ENCODE measurements at places on chromosomes 4 and X. TPM values are rescaled to one million over a fixed set of nuclear protein-coding genes. Genes with fewer than 3 reads are reported as not detected.

Gene APOO
- 1.5 TPM for total RNA-seq

- no peaks in the 10 kb centered on the region for H3K27me3 ChIP-seq
- H3K4me3 ChIP-seq = no peak overlapping the region
- H3K4me1 ChIP-seq = no peaks in the 10 kb centered on the region
- H3K27ac ChIP-seq = no peak overlapping the region
- H3K36me3 ChIP-seq = no peaks in the 10 kb centered on the region
Measured at GRCh38 chrX:128106630-128107029, 54.4 kb upstream of the ACTRT1 start.

Gene C4orf50
- total RNA-seq = 0.14 TPM

DNA sequence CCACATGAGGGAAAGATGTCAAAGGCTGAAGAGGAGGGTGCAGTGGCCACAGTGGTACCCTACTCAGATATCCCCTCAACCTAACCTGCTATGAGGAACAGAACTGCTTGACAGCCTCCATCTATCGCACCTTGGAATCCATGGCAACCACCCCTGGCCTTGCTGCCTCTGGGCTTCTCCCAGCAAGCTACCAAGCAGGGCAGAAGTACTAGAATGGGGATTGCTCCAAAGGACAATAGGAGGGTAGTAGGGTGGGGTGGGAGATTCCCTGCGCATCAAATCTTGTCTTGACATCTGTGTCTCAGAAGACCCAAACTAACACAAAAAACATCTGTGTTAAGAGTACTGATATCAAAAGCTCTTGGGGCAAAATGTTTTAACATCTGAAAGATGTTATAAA, 118.2 kb downstream of the FBXW7 start:
- H3K36me3 ChIP-seq = no peaks in the 10 kb centered on the region
- no peak overlapping the region for H3K27ac ChIP-seq
- no peak overlapping the region for H3K4me3 ChIP-seq
- DNase-seq = no peak

DNA sequence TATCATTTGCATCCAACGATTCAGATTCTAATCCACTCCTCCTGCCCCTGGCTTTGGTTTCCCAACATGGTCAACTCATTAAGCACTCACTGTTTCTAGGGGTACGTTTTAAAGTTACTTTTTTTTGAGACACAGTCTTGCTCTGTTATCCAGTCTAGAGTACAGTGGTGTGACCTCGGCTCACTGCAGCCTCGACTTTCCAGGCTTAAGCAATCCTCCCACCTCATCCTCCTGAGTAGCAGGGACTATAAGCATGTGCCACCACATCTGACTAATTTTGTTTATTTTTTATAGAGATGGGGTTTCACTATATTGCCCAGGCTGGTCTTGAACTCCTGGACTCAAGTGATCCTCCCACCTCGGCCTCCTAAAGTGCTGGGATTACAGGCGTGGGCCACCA, 48.9 kb downstream of the TMEM156 start:
- H3K27ac ChIP-seq = no peak overlapping the region
- no peak for DNase-seq
- no peaks in the 10 kb centered on the region for H3K36me3 ChIP-seq
- H3K27me3 ChIP-seq = no peaks in the 10 kb centered on the region
- no peaks in the 10 kb centered on the region for H3K4me1 ChIP-seq

DNA sequence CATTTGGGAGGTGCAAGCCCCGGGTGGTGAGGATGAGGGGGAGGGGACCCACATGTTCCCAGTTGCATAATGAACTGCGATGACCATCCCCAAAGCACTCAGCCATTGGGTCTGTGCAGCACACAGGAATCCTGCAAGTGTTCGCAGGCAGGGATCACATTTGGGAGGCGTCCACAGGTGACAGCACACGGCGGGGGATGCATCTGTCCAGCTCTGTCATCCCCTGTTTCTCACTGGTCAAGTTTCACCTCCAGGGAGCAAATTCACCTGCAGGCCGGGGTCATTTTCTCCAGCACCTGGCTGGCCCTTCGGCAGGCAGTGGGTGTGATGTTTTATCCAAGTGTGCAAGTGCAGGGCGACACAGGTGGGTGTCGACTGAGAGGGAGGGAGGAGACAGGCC, 33.3 kb upstream of the SORCS2 start:
- no peaks in the 10 kb centered on the region for H3K27me3 ChIP-seq
- no peak overlapping the region for H3K4me3 ChIP-seq
- H3K27ac ChIP-seq = no peak overlapping the region
- H3K4me1 ChIP-seq = no peaks in the 10 kb centered on the region

DNA sequence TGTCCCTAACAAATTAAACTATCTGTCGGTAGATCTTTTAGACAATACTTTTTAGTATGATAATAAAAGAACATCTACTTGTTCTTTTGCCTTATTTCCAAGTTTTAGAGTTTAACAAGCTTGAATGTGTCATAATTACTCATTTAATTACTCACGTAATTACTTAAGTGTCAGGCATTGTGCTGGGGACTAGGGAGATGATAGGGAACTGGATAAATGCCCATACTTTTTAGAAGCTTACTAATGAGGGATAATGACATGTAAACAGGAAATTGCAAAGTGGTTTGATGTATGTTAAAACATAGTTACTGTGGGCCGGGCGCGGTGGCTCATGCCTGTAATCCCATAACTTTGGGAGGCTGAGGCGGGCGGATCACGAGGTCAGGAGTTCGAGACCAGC, 158.3 kb downstream of the DMD start:
- H3K4me3 ChIP-seq = no peak overlapping the region
- H3K4me1 ChIP-seq = peaks cover 9% of the 10 kb centered on the region
- no peak for DNase-seq
- no peak overlapping the region for H3K27ac ChIP-seq
- H3K36me3 ChIP-seq = no peaks in the 10 kb centered on the region

DNA sequence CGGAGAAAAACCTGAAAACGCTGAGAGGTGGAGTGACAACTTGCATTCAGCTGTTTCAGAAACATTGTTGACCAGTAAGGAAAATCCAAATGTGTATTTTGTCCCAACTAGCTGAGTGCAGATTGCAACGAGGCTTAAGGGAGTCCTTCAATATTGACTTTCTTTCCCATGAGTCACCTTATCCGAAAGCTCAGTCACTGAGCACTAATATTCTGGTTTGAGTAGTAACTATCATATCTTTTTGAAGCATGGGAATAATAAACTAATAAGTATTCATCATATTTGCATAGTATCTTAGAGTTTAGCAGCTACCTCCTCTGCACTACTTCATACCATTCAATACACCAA, 604.3 kb downstream of the PACRGL start:
- H3K4me1 ChIP-seq = no peaks in the 10 kb centered on the region
- no peak overlapping the region for H3K4me3 ChIP-seq
- H3K27me3 ChIP-seq = no peaks in the 10 kb centered on the region
- H3K36me3 ChIP-seq = no peaks in the 10 kb centered on the region

GRCh38 chrX:106899276-106899675, 3.9 kb downstream of the RIPPLY1 start:
- no peaks in the 10 kb centered on the region for H3K4me1 ChIP-seq
- no peaks in the 10 kb centered on the region for H3K27me3 ChIP-seq
- no peak for DNase-seq
- no peaks in the 10 kb centered on the region for H3K36me3 ChIP-seq

DNA sequence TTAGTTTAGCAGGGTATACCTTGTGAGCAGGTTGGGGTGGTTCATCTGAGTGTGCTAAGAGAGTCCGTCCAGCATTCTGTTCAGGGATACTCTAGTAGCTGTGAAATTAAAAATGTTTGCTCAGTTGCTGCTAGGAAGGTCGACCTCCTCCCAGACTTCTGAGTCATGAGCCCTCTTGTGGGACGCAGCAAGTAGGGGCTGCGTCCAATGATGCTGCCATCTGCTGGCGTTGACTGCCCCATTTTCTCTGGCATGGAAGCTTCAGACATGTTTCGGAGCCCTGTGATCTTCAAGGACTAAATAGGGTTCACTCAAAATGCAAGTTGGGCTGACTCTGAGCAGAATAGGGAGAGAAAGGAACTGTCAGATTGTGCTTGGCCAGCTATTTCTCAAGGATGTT, 201.0 kb upstream of the ARSJ start:
- no peak overlapping the region for H3K4me3 ChIP-seq
- H3K27me3 ChIP-seq = no peaks in the 10 kb centered on the region
- peak; percentile 6 for DNase-seq
- H3K4me1 ChIP-seq = no peaks in the 10 kb centered on the region
- H3K27ac ChIP-seq = no peak overlapping the region
- H3K36me3 ChIP-seq = no peaks in the 10 kb centered on the region

Gene TMEM271
- total RNA-seq = not detected

DNA sequence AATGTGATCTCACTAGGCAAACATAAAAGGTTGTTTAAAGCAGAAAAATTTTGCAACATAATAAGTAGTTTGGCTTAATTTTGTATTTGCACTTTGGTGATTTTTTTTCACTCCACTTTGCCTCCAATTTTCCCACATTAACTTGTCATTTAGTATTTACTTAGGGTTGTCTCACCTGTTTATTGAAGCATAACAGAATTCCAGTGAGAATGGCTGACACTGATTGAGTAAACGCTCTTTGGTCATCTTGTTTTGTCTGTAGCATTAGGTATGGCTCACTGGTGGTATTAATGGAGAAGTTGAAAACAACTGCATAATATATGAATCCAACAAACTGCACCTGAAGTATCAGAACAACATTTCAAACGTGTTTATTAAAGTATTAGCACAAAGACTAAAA, 799.5 kb upstream of the ADGRL3 start:
- DNase-seq = no peak
- H3K4me3 ChIP-seq = no peak overlapping the region
- H3K27me3 ChIP-seq = no peaks in the 10 kb centered on the region
- no peaks in the 10 kb centered on the region for H3K4me1 ChIP-seq

Gene CYTL1
- total RNA-seq = 52.3 TPM

- H3K27me3 ChIP-seq = no peaks in the 10 kb centered on the region
- no peaks in the 10 kb centered on the region for H3K4me1 ChIP-seq
- no peaks in the 10 kb centered on the region for H3K36me3 ChIP-seq
Measured at GRCh38 chr4:100087743-100088142, 102.5 kb downstream of the DDIT4L start.

Gene CXorf65
- total RNA-seq = not detected

- no peaks in the 10 kb centered on the region for H3K27me3 ChIP-seq
- peak overlapping the region; percentile 47 for H3K27ac ChIP-seq
- peak overlapping the region; percentile 91 for H3K4me3 ChIP-seq
- H3K4me1 ChIP-seq = peaks cover 26% of the 10 kb centered on the region
Measured at GRCh38 chr4:42655921-42656678, 805 bp downstream of the ATP8A1 start.

DNA sequence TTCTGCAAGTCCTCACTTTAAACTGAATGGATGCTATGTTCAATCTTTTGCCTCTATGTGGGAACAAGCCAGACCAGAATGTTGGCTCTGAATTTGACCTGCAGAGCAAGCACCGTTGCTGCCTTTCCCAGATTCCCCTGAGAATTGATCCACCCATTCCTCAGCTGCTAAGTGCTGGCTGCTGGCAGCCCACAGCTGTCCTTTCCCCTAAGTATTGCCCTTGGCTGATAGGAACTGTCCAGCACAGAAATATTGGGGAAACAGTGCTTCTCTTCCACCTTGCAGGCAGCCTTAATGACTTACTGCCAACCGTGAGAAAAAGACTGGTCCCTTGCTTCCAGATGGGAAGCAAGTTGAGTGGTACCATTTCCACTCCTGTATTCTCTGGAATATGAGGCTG, 475.9 kb downstream of the PDHA2 start:
- H3K4me3 ChIP-seq = no peak overlapping the region
- H3K36me3 ChIP-seq = no peaks in the 10 kb centered on the region
- H3K27me3 ChIP-seq = no peaks in the 10 kb centered on the region
- no peaks in the 10 kb centered on the region for H3K4me1 ChIP-seq
- DNase-seq = no peak
- no peak overlapping the region for H3K27ac ChIP-seq

DNA sequence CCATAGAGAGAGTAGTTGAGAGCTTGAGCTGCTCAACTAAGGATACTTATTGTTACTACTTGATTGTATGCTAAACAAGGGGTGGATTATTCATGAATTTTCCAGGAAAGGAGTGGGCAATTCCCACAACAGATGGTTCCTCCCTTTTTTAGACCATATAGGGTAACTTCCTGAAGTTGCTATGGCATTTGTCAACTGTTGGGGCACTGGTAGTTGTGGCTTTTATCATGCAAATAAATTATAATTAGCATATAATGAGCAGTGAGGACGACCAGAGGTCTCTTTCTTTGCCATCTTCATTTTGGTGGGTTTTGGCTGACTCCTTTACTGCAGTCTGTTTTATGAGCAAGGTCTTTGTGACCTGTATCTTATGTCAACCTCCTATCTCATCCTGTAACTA, 1403.5 kb upstream of the PABPC4L start:
- H3K4me3 ChIP-seq = no peak overlapping the region
- H3K36me3 ChIP-seq = no peaks in the 10 kb centered on the region
- no peak overlapping the region for H3K27ac ChIP-seq
- no peak for DNase-seq
- H3K4me1 ChIP-seq = no peaks in the 10 kb centered on the region
- no peaks in the 10 kb centered on the region for H3K27me3 ChIP-seq

Gene SYN1
- total RNA-seq = 0.85 TPM

DNA sequence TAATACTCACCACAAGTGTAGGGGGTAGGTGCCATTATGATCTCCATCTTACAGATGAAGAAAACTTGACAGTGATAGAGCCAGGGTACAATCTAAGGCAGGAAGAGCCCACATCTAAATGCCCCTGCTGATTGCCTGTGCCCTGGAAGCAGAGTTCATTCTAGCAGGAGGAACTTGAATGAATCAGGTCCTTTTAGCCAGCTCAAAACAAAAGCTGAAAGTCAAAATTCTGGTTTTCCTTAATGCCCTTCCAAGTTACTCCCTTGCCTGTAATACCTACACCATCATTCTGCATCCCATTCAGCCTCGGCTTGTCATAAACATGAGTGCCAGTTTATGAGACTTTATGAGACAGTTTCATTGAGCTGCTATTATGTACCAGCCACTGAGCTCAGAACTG, 89.6 kb downstream of the SCD5 start:
- no peaks in the 10 kb centered on the region for H3K27me3 ChIP-seq
- H3K27ac ChIP-seq = no peak overlapping the region
- no peaks in the 10 kb centered on the region for H3K4me1 ChIP-seq
- DNase-seq = no peak
- no peaks in the 10 kb centered on the region for H3K36me3 ChIP-seq
- H3K4me3 ChIP-seq = no peak overlapping the region

GRCh38 chr4:61445374-61446063, 245.4 kb downstream of the ADGRL3 start:
- H3K27me3 ChIP-seq = no peaks in the 10 kb centered on the region
- no peaks in the 10 kb centered on the region for H3K36me3 ChIP-seq
- no peak overlapping the region for H3K4me3 ChIP-seq
- DNase-seq = no peak

DNA sequence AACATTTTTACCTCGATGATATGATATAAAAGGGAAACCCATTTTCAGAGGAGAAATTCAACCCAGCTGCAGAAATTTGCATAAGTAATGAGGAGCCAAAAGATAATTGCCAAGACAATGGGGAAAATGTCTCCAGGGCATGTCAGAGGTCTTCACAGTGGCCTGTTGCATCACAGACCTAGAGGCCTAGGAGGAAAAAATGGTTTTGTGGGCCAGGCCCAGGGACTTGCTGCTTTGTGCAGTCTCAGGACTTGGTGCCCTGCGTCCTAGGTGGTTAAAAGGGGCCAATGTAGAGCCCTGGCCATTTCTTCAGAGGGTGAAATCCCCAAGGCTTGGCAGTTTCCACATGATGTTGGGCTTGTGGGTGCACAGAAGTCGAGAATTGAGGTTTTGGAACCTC, 106.9 kb downstream of the CPXCR1 start:
- no peak for DNase-seq
- H3K4me1 ChIP-seq = no peaks in the 10 kb centered on the region
- H3K4me3 ChIP-seq = no peak overlapping the region
- H3K27me3 ChIP-seq = no peaks in the 10 kb centered on the region

Gene CFP
- 18.9 TPM for total RNA-seq
